ENCODE measurements at places on chromosomes 4 and X. TPM values are rescaled to one million over a fixed set of nuclear protein-coding genes. Genes with fewer than 3 reads are reported as not detected.

Gene CCSER1
- total RNA-seq, result 3.4 TPM

Gene GAGE12H
- total RNA-seq, result not detected

Gene NEK1
- total RNA-seq, result 11.4 TPM

DNA sequence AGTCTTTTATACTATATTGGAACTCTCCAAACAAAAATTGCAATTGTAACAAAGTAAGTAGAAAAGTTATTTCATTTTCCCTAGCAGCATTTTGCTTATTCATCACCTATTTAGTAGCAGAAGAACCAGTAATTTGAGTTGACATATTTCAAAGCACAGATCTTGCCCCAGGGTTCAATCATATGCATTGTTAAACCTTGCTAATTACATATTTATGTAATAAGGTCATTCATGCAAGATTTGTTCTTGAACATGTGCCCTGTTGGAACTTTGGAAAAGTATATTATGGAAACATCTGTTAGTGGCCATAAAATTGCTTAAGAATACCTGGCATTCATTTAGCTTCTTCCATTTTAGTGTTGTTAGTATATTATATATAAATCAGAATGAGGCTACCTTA lies 191.7 kb downstream of the TLL1 start:
- no peaks in the 10 kb centered on the region for H3K27me3 ChIP-seq
- H3K27ac ChIP-seq, result no peak overlapping the region
- H3K4me1 ChIP-seq, result no peaks in the 10 kb centered on the region
- DNase-seq, result no peak
- H3K4me3 ChIP-seq, result no peak overlapping the region

DNA sequence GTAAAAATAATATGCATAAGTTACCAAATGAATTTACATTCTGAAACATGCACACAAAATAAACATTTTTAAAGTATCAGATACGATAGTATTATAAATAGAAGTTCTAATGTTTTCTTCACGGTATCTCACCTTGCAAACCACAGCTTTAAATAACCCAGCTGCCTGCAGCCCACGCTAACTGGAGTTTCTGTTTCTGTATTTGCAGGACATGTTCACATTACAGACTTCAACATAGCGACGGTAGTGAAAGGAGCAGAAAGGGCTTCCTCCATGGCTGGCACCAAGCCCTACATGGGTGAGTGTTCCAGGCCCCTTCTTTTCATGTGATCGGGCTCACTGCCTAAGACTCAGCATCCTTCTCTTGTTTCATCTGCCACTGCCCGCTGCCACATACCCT lies 291.7 kb downstream of the EVC2 start:
- no peaks in the 10 kb centered on the region for H3K4me1 ChIP-seq
- H3K4me3 ChIP-seq, result no peak overlapping the region
- no peak for DNase-seq
- no peaks in the 10 kb centered on the region for H3K36me3 ChIP-seq

GRCh38 chrX:13650318-13650717 lies 2.6 kb upstream of the TCEANC start:
- no peak for DNase-seq
- no peaks in the 10 kb centered on the region for H3K27me3 ChIP-seq
- peaks cover 8% of the 10 kb centered on the region for H3K4me1 ChIP-seq
- H3K4me3 ChIP-seq, result no peak overlapping the region
- no peak overlapping the region for H3K27ac ChIP-seq

- DNase-seq, result no peak
- no peaks in the 10 kb centered on the region for H3K27me3 ChIP-seq
- H3K27ac ChIP-seq, result no peak overlapping the region
- H3K4me3 ChIP-seq, result no peak overlapping the region
- H3K36me3 ChIP-seq, result no peaks in the 10 kb centered on the region
Observed at GRCh38 chr4:152258391-152258790, 277.5 kb downstream of the FBXW7 start.

- H3K4me3 ChIP-seq, result no peak overlapping the region
- no peaks in the 10 kb centered on the region for H3K4me1 ChIP-seq
- DNase-seq, result no peak
- H3K36me3 ChIP-seq, result no peaks in the 10 kb centered on the region
Observed at GRCh38 chr4:7075962-7076695, 8.3 kb upstream of the GRPEL1 start.

GRCh38 chr4:11072999-11073398 lies 355.7 kb downstream of the HS3ST1 start:
- H3K36me3 ChIP-seq, result no peaks in the 10 kb centered on the region
- DNase-seq, result no peak
- H3K4me3 ChIP-seq, result no peak overlapping the region

- H3K4me1 ChIP-seq, result no peaks in the 10 kb centered on the region
- H3K27ac ChIP-seq, result no peak overlapping the region
- H3K36me3 ChIP-seq, result 0 out of 2 replicates have a peak, but pooled peaks cover 4% of the 10 kb centered on the region
Observed at GRCh38 chrX:71131510-71131909, 13.1 kb downstream of the MED12 start.

GRCh38 chr4:39732728-39733127 lies 34.8 kb downstream of the UBE2K start:
- H3K4me1 ChIP-seq, result no peaks in the 10 kb centered on the region
- no peaks in the 10 kb centered on the region for H3K27me3 ChIP-seq
- DNase-seq, result no peak
- no peak overlapping the region for H3K4me3 ChIP-seq
- no peak overlapping the region for H3K27ac ChIP-seq

GRCh38 chrX:52574416-52575275 lies 57.8 kb upstream of the XAGE1B start:
- H3K27me3 ChIP-seq, result no peaks in the 10 kb centered on the region
- H3K36me3 ChIP-seq, result no peaks in the 10 kb centered on the region
- peak; percentile 80 for DNase-seq
- no peaks in the 10 kb centered on the region for H3K4me1 ChIP-seq

DNA sequence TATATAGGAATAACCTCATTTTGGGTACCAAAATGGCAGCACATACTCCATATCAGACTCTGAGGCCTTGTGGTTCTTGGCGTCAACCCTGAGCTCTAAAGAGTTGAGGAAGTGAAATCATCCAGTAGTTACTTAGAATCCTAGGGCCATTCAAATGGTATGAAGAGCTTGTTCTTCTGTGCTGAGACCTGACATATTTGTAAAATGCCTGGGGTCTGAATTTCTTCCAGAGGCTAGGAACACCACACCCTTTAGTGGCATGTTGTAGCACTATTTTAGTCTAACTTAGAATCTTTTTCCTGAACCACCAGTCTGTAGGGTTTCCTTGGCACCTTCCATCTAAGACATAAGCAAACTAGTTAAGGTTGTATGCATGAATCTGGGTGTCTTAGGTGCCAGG lies 18.1 kb upstream of the GDPD2 start:
- no peak for DNase-seq
- no peaks in the 10 kb centered on the region for H3K4me1 ChIP-seq
- H3K36me3 ChIP-seq, result peaks cover 4% of the 10 kb centered on the region
- H3K4me3 ChIP-seq, result no peak overlapping the region
- H3K27me3 ChIP-seq, result no peaks in the 10 kb centered on the region
- no peak overlapping the region for H3K27ac ChIP-seq

GRCh38 chr4:48227662-48228061 lies 42.0 kb downstream of the TEC start:
- no peaks in the 10 kb centered on the region for H3K27me3 ChIP-seq
- H3K36me3 ChIP-seq, result no peaks in the 10 kb centered on the region
- no peak overlapping the region for H3K27ac ChIP-seq
- no peak overlapping the region for H3K4me3 ChIP-seq
- DNase-seq, result no peak

- peak overlapping the region; percentile 86 for H3K27ac ChIP-seq
- peaks cover 14% of the 10 kb centered on the region for H3K27me3 ChIP-seq
- peak overlapping the region; percentile 57 for H3K4me3 ChIP-seq
- H3K4me1 ChIP-seq, result no peaks in the 10 kb centered on the region
- no peaks in the 10 kb centered on the region for H3K36me3 ChIP-seq
Observed at GRCh38 chrX:19887911-19888879, 795 bp upstream of the SH3KBP1 start.

DNA sequence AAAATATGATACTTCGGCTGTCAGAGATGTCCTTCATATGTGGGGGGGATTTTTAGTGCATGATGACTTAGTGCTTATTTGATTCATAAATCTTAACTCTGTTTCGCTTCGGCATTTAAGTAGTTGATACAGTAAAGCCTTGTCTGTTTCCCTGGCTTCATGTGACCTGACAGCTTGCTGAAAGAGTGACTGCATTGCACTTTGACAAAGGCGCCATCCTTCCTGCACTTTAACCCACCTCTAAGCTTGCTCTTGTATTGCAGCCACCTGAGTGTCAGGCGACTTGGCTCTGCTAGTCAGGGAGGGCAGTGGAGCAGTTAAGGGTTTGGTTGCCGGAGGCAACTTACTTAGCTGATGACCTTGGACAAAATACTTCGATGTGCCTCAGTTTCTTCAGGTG lies 65.5 kb downstream of the PTTG2 start:
- peaks cover 8% of the 10 kb centered on the region for H3K36me3 ChIP-seq
- no peak for DNase-seq
- no peak overlapping the region for H3K4me3 ChIP-seq
- H3K4me1 ChIP-seq, result no peaks in the 10 kb centered on the region
- no peak overlapping the region for H3K27ac ChIP-seq

DNA sequence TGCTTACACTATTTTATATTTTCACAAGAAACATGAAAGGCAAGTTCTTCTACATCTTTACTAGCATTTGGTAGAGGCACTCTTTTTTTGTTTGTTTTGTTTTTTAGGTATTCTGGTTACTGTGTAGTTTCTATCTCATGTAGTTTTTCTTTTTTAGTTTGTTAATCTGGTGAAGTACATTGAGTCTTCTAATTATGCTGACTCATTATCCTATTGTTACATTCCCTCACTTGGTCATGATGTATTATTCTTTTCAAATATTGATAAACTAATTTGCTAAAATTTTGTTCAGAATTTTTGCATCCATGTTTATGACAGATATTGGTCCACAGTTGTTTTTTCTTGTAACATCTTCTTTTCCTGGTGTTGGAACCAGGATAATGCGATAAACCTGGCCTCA lies 4.7 kb downstream of the GK2 start:
- no peak overlapping the region for H3K27ac ChIP-seq
- peaks cover 14% of the 10 kb centered on the region for H3K4me1 ChIP-seq
- H3K36me3 ChIP-seq, result no peaks in the 10 kb centered on the region
- DNase-seq, result no peak
- H3K4me3 ChIP-seq, result no peak overlapping the region
- H3K27me3 ChIP-seq, result no peaks in the 10 kb centered on the region

- peak; percentile 76 for DNase-seq
- H3K4me1 ChIP-seq, result peaks cover 12% of the 10 kb centered on the region
- peaks cover 9% of the 10 kb centered on the region for H3K27me3 ChIP-seq
- no peak overlapping the region for H3K27ac ChIP-seq
- H3K36me3 ChIP-seq, result no peaks in the 10 kb centered on the region
- H3K4me3 ChIP-seq, result no peak overlapping the region
Observed at GRCh38 chrX:20995829-20996228, 378.4 kb upstream of the CNKSR2 start.

Data from GM23338 (cell line).